ENCODE measurements at places on chromosomes 3 and 15.

GRCh38 chr15:41820791-41821423, 7.0 kb upstream of the JMJD7 start:
- no peak for DNase-seq

DNA sequence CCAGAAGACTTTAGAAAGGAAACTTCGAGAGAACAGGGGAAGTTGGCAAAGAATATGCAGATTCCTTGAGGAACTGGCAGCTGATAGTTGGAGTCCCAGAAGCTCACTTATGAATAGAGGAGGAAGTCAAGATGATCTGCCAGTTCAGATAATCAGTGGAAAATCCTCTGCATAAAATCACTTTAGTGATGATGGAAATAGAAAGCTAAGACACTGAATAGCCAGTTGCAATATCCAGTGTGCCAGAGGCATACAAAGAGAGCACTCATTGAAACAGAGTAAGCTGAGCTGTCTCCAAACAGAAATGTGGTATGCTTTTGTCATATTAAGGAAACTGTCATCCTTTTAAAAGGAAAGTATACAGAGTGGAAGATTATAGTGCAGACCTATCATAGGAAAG, 1207.6 kb downstream of the OTOL1 start:
- DNase-seq, result no peak

DNA sequence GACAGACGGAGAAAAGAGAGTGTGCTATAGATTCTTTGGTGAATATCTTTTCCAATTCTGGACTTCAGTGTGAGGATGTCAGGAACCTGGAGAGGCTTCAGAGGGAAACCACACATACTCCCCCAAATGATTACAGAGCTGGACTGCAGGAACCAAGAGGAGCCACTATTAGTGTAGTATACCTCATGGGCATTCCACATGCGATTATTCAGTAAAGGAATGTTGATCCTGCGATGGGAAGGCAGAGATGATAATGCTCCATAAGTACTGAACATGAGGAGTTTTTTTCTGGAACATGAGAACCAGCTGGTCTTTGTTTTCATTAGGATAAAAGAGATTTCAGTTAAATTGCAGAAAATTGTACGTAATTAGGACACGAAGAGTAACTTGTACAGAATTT, 18.7 kb downstream of the STARD9 start:
- no peak for DNase-seq

GRCh38 chr15:94791008-94791407, 559.6 kb downstream of the MCTP2 start:
- DNase-seq, result no peak

DNA sequence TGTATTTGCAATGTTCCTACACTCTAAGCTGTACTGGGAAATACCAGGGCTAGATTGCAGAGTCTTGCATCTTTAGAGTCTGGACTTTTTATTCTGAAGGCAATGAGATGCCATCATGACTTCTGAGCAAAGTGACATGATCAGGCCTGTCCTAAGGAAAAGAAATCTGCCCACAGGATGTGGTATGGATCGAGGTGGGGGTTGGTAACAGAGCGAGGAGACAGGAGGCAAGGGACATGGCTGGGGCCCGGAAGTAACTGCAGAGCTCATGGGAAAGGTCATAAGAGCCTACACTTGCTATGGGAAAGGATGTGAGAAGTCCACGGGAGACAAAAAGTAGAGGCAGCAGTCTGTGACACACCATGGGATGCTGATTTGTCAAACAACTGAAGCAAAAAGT, 121.5 kb downstream of the OXNAD1 start:
- DNase-seq, result no peak

GRCh38 chr3:46400000-46400734, 6.7 kb downstream of the CCR5AS start:
- peak; percentile 11 for DNase-seq

- DNase-seq, result peak; percentile 38
Observed at GRCh38 chr3:144770915-144771351, 799.3 kb downstream of the DIPK2A start.

GRCh38 chr3:107822308-107822707, 268.5 kb downstream of the CD47 start:
- no peak for DNase-seq

DNA sequence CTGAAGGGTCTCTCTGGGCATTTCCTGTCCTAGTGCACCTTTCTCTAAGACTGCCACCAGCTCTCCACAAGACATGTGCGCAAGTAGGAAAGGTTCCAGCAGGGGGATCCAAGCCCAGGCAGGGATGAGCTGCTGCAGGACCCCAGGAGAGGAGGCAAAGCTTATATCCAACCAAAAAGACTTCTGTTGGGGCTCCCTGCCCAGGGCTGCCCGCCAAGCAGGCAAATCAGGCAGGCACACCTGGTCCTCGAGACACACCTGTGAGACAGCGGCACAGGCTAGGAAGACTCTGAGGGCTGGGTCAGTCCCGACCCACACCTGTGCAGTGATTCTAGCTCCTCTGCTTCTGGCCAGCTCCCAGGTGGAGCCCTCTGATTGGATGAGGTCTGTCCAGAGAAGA, 80.6 kb downstream of the MYLK start:
- no peak for DNase-seq

Measured in renal pelvis (tissue), 12 donors.